Stimulated activated CD4-positive, alpha-beta T cell treated with anti-CD3 and anti-CD28 coated beads, Interleukin-1b, Interleukin-23, amount 100 ng/mL, for 24 hours (primary cell): ENCODE measurements at places on chromosomes 1 and 21.

- DNase-seq, result no peak
Measured at GRCh38 chr1:86822459-86822858, 91.5 kb downstream of the SELENOF start.

- no peak for DNase-seq
Measured at GRCh38 chr1:221832617-221833016, 90.7 kb upstream of the DUSP10 start.

DNA sequence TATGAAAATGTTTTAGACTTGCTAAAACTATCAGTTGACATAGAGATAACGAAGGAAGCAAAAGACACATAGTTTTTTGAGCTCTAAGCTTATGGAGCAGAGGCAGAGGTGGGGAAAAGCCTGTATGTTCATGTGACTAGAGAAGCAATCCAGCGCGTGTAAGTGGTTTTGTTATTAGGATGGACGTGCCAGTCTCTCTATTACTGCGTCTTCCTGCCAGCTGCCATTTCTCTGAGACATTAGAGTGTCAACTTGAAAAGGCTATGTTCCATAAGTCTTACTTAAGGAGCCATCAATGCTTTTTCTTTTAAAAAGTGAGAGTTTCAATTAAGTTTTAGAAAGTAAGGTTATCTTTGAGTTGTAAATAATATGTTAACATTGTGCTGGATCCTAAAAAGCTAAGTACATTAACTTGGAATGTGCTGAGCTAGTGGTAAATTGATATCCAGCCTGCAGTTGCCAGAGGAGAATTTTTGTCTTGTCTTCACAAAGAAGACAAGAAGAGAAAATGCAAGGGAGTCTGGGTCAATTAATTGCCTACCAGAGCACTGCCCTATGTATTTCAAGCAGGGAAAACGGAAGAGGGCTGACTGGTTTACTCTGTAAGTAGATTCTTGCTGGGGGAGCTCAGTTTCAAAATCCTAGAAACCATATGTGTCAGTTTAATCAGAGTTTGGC lies 161.8 kb upstream of the B3GALT2 start:
- no peak for DNase-seq

GRCh38 chr1:160630523-160631451 lies 16.1 kb downstream of the SLAMF1 start:
- DNase-seq, result no peak
